ENCODE measurements at places on chromosomes 3 and 15.
A peak's percentile ranks its signal among the peaks of the same experiment; 100 is the strongest.

- no peak for DNase-seq
These were observed 39.9 kb upstream of the ARHGEF26 start for GRCh38 chr3:154081305-154081704.

GRCh38 chr3:167146911-167147310 lies 233.2 kb downstream of the ZBBX start:
- no peak for DNase-seq

GRCh38 chr3:51422211-51422610 lies 31.1 kb downstream of the RBM15B start:
- DNase-seq = no peak

- DNase-seq = no peak
These were observed 813.4 kb upstream of the EPHA6 start for GRCh38 chr3:96000966-96001365.

GRCh38 chr15:94858011-94858410 lies 626.6 kb downstream of the MCTP2 start:
- DNase-seq = no peak

DNA sequence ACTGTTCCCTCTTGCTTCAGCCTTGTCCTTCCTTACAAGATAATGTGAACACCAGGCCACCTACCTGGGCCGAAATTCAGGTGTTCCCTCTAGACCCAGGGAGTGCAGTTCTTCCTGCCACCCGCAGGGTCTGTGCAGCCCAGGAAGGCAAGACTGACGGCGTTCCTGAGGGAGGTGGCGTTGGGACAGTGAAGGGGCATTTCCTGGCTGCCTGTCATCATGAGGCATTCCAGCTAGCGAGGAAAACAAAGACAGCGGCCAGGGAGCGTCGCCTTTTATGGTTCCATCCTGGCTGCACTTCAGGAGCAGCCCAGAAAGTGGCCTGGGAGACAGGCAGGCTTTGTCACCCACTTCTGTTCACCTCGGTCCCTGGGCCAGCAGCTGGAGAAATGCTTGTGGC lies 84.8 kb upstream of the WNT5A start:
- peak; percentile 71 for DNase-seq

GRCh38 chr15:31591908-31592307 lies 265.3 kb downstream of the KLF13 start:
- no peak for DNase-seq

DNA sequence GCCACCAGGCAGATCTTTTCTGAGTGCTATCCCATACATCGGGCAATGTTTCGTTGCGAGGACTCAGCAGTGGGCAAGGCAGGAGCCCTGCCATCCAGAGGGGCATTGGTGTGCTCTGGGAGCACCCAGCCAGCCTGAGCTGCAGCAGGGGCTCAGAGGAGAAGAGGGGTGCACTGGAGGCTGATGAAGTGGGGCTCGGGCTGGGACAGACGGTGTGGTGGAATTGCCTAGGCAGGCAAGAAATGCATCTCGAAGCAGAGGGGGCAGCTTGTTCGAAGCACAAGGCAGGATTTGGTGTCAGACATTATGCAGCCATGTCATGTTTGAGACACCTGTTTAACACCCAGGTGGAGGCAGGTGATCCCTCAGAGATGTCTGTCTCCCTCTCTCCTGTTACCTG lies 19.3 kb downstream of the PAQR5 start:
- no peak for DNase-seq

DNA sequence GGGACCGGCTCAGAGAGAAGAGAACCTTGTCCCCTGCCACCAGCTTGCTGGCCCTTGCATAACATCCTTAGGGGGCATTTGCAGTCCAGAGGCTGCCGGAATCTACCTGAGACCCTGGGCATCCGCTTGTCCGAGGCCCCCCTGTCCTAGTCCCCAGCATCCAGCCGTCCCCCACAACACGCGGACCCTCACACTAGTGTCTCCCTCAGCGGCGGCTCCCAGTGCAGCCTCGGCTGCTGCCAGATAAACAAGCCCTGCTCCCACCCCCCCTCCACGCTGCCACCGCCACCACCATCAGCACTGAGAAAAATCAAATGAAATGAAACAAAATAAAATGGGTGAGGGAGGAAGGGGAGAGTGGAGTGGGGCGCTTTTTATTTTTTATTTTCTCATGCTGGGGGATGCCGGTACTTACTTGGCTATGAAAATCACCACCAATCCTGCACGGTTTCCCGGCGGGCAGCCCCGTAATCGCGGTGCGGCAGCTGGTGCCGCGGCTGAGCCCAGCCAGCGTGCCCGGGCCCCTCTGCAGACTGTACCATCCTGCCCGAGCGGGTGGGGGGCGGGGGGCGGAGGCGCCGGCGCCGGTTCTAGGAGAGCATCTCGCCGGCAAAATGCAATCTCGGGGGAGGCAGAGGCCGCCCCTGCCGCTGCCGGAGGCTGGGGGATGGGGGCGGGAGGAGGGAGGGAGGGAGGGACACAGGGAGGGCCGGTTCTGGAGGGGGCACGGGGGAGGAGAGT lies at the start of gene ATP2B2:
Gene ATP2B2, minus strand, starts transcription at position 537 of the 741 bp plus-strand sequence. CDS start 56,043 bp downstream, outside the sequence.
- peak; percentile 8 for DNase-seq
